Tongue (tissue), 3 donors: ENCODE measurements at places on chromosomes 4 and X. TPM values are rescaled to one million over a fixed set of nuclear protein-coding genes. Genes with fewer than 3 reads are reported as not detected.
A peak's percentile ranks its signal among the peaks of the same experiment; 100 is the strongest.

GRCh38 chr4:140003876-140004548 lies 150.0 kb downstream of the MAML3 start:
- DNase-seq: no peak

- DNase-seq: no peak
Observed at GRCh38 chr4:162485486-162485885, 321.7 kb upstream of the FSTL5 start.

Gene ANAPC4
- 36.4 TPM for total RNA-seq

Gene NALF2
- 0.10 TPM for total RNA-seq

- DNase-seq: no peak
Observed at GRCh38 chr4:121185960-121186359, 21.8 kb upstream of the TNIP3 start.

- no peak for DNase-seq
Observed at GRCh38 chr4:69936566-69936965, 5.7 kb downstream of the CSN1S1 start.

GRCh38 chr4:128942607-128943006 lies 133.1 kb downstream of the JADE1 start:
- DNase-seq: peak; percentile 38

- DNase-seq: no peak
Observed at GRCh38 chr4:168220893-168221292, 97.7 kb downstream of the DDX60 start.

Gene DGKK
- total RNA-seq: 0.10 TPM
